ENCODE measurements at places on chromosomes 11 and 22. TPM values are rescaled to one million over a fixed set of nuclear protein-coding genes. Genes with fewer than 3 reads are reported as not detected.

Gene SLC35C1
- 8.8 TPM for total RNA-seq

Gene NXPE2
- total RNA-seq, result not detected

Gene PANX2
- total RNA-seq, result 0.19 TPM

Gene OR2D2
- 0.28 TPM for total RNA-seq

Gene NCF4
- total RNA-seq, result under 0.01 TPM

Gene TSSK2
- not detected for total RNA-seq

Gene JRKL
- total RNA-seq, result 16.9 TPM

Gene TOB2
- 9.0 TPM for total RNA-seq

Gene PRR14L
- total RNA-seq, result 14.1 TPM

Gene ART5
- total RNA-seq, result not detected

Gene C11orf42
- not detected for total RNA-seq

Gene PARVA
- total RNA-seq, result 38.6 TPM

Gene CHRNA10
- 0.56 TPM for total RNA-seq

Gene MPPED1
- not detected for total RNA-seq

Gene AHNAK
- total RNA-seq, result 463 TPM

Gene SMCO4
- 10.4 TPM for total RNA-seq

Gene MPZL3
- total RNA-seq, result 1.3 TPM

Gene SYT9
- under 0.01 TPM for total RNA-seq

Gene PRRG4
- total RNA-seq, result under 0.01 TPM

Gene KRTAP5-9
- not detected for total RNA-seq

Gene PPP2R1B
- 50.2 TPM for total RNA-seq

Gene RASGRP2
- not detected for total RNA-seq

All from regular cardiac myocyte (primary cell).